ENCODE measurements at places on chromosomes 4 and X.

DNA sequence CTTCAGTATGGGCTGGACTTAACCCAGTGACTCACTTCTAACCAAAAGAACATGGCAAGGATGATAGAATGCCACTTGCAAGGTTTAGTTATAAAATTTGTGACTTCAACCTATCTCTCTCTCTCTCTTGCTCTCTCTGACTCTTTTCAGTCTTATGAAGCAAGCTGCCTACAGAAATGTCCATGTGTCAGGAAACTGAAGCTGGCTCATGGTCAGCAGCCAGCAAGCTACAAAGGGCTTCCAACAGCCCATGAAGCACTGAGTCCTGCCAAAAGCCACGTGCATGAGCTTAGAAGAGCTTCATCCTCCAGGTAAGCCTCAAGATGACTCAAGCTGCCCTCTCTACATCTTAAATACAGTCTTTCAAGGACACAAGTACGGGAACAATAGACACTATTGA lies 100.3 kb downstream of the HS3ST1 start:
- no peak for DNase-seq

DNA sequence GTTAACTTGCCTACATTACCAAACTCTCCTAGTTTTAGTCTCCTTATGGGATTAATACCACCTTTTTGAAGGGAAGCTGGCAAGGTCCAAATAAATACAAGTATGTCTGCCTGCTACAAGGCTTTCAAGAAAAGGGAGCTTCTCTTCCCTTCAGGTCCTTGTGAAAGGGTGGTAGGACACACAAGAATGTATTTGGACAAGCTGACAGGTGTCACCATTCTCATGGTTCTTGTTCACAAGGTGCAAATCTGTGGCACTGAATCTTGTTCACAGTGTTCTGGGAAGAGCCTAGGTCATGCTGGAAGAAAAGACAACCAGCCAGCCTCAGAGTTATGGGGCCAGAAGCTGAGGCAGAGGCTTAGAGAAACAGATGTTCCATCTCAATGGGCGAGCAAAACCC lies 41.9 kb downstream of the GPC3 start:
- DNase-seq, result no peak

- no peak for DNase-seq
Measured at GRCh38 chrX:50402886-50403285, 67.7 kb downstream of the DGKK start.

- DNase-seq, result no peak
Measured at GRCh38 chr4:10007436-10007740, 13.9 kb downstream of the SLC2A9 start.

DNA sequence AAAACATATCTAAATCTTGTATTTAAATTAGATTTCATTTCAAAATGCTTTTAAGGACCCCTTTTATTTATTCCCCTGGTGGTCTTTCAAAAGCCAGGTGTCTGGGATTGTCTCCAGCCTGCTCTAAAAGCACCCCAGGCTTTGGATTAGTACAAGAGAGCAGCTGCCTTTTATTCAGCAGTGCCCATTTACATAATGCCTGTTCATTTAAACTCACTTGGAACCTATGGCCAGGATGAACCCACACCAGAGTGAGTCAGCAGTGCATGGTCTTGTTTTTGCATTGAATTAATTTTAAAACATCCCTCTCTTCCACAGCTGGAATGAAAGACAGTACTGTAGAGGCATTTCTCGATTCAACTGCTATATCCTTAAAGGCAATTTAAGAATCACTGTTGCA lies 64.1 kb upstream of the TENM3 start:
- no peak for DNase-seq
